ENCODE measurements at places on chromosomes 1 and 21.
A peak's percentile ranks its signal among the peaks of the same experiment; 100 is the strongest.

- no peak for DNase-seq
Observed at GRCh38 chr21:42533306-42533962, 19.8 kb downstream of the SLC37A1 start.

- no peak for DNase-seq
Observed at GRCh38 chr1:6827630-6828165, 42.4 kb downstream of the CAMTA1 start.

DNA sequence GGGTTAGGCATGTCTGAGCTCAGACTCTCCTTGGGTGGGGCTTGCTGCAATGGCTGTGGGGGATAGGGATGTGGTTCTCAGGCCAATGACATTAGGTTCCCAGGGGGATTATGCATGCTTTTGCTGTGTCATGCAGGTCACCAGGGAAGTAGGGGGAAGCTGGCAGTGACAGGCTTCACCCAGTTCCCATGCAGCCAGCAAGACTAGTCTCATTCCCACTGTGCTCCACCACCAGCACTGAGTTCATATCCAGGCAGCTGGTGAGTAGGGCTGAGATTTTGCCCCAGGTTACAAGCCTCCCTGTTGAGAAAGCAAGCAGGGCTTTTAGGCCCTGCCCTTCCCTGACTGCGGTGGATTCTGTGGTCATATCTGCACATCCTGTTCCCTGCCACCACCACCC, 32.1 kb upstream of the PLA2G5 start:
- no peak for DNase-seq

DNA sequence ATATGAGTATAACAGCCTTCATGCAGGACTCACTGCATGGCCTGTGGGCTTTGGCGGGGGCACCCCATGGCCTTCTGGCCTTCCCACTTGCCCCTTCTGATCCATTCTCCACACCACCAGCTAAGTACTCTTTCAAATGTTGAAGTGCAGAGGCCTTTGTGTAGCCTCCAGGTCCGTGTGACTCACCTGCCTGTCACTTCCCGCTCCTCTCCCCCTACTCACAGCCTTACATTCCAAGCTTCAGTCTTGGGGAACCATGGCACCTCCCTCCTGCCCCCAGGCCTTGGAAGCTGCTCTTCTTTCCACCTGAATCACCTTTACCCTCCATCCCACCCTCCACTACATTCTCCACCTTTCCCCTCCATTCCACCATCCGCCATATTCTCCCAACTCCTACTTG, 69.6 kb downstream of the PGM1 start:
- DNase-seq = no peak

GRCh38 chr1:186429017-186429416, 31.9 kb downstream of the PDC start:
- no peak for DNase-seq

- DNase-seq = no peak
Observed at GRCh38 chr1:182293119-182293589, 98.4 kb downstream of the GLUL start.

- DNase-seq = peak; percentile 51
Observed at GRCh38 chr1:153677718-153678518, 570 bp upstream of the NPR1 start.

- DNase-seq = peak; percentile 69
Observed at GRCh38 chr1:230501849-230502248, 75.7 kb upstream of the PGBD5 start.

DNA sequence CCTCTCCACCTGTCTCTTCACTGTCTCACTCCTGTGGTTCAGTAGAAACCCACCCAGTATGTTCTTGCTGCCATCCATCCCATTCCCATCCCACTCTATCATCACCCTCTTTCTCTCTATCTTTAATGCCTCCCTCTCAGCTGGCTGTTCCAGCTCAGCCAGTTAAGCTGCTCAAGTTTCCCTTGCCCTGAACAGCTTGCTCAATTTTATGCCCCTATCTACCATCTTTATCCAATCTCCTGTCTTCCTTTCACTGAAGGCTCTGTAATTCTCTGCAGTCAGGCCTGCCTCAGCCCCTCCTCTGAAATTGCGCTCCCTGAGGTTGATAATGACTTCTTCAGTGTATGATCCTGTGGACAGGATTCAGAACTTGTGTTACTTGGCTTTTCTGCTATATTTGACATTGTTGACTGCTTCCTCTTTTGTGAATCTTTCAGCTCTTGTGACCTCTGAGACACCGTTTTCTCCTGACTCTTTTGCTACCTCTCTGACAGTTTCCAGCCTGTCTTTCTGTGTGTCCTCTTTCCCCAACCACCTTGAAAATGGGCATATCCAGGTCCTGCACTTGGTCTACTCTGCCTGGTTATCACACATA, 13.9 kb upstream of the BCAR3 start:
- no peak for DNase-seq

- DNase-seq = peak; percentile 77
Observed at GRCh38 chr1:15501208-15502032, 22.6 kb downstream of the CASP9 start.

DNA sequence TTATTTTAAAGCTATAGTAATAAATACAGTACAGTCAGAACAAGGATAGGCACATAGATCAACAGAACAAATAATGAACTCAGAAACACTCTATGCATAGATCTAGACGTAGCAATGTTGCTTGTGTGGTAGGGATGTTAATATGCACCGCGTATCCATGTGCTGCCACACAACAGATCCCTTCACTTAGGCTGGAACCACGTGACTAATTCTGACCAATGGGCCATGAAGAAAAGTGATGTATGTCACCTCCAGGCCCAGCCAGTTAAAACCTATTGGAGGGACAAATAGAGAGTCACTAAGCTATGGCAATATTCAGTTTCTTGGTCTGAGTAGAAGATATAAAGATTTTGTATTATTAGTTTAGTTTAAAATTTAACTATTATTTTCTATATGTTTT, 91.4 kb downstream of the ADAMTS1 start:
- no peak for DNase-seq

- DNase-seq = no peak
Observed at GRCh38 chr1:30928171-30928570, 19.6 kb upstream of the SDC3 start.

DNA sequence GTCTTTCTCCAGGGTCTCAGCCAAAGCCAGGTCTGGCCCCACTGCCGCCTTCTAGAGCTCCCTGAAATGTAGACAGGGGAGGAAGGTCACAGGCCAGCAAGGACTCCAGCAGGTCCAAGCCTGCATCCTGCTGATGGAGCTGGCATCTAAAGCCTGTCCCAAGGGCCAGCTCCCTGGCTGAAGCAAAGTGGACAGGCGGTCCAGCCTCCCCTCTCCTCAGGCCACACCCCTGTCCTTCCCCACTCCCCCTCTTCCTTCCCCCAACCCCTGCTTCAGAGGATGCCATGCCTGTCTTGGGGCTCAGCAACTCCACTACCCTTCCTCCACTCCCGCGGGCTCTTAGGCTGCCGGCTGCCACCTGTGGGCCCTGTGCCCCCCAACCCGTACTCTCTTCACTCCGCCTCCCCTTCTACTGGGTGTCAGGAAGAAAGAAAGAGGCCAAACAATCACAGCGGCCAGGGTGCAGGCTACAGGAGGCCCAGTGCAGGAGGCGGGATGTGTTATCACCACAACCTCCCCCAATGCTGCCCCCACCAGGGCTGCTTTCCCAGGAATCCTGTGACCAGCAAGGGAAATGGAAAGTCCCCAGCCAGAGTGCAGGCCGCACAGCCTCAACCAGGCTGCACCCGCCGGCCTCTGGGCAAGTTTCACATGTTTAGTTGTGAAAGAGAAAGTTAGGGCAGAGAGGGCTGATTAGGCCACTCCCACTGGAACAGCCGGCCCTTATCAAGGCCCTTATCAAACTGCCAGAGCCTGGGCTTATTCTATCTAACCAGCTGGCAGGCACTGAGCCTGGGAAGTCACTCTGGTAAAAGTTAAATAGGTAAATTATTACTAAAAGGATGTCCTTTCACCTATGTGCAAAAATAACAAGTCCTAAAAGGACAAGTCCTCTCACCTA, 34.1 kb downstream of the ACOT7 start:
- peak; percentile 91 for DNase-seq

- peak; percentile 70 for DNase-seq
Observed at GRCh38 chr1:145871994-145872924, 13.4 kb upstream of the PIAS3 start.

DNA sequence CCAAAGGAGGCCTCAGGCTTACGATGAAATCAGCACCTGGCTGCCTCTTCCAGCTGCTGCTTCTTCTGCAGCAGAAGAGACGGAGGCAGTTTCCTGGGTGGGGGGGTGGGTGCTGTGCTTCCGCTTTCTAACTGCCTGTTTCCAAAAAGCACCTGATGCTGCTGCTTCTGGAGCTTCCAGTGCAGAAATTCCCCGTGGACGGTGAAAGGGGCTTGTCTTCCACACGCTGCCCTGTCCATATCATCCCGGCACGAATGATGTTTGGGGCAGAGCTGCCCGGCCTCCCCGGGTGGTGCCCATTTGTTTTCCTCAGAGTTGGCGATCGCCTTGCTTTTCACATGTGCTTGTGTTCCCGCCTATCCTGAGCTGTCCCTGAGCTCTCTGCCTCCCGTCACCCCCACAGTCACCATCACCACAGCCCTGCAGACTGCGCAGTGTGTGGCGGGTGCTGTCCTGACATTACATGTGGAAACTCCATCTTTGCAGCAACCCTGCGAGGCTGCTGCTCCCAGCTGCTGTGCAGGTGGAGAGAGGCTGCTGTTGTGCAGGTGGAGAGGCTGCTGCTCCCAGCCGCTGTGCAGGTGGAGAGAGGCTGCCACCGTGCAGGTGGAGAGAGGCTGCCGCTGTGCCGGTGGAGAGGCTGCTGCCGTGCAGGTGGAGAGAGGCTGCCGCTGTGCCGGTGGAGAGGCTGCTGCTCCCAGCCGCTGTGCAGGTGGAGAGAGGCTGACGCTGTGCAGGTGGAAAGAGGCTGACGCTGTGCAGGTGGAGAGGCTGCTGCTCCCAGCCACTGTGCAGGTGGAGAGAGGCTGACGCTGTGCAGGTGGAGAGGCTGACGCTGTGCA, 1.8 kb downstream of the TTLL10 start:
- no peak for DNase-seq

DNA sequence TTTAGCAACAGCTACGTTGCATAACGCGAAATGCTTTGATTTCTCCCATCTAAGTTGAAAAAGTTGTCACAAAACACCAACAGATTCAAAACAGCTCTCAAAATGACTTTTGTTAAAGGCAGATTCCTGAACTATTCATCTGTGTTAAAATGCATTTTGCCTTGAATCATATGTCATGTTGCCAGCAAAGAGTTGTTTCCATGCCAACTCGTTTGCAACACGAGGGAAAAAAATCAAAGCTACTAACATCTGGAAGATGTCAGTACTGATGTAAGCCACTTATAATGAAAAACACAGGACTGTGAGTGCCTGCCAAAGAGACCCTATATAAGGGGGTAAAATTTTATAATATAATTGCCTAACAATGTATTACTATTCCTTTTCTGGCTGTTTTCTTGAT, 182.7 kb upstream of the PTBP2 start:
- no peak for DNase-seq

DNA sequence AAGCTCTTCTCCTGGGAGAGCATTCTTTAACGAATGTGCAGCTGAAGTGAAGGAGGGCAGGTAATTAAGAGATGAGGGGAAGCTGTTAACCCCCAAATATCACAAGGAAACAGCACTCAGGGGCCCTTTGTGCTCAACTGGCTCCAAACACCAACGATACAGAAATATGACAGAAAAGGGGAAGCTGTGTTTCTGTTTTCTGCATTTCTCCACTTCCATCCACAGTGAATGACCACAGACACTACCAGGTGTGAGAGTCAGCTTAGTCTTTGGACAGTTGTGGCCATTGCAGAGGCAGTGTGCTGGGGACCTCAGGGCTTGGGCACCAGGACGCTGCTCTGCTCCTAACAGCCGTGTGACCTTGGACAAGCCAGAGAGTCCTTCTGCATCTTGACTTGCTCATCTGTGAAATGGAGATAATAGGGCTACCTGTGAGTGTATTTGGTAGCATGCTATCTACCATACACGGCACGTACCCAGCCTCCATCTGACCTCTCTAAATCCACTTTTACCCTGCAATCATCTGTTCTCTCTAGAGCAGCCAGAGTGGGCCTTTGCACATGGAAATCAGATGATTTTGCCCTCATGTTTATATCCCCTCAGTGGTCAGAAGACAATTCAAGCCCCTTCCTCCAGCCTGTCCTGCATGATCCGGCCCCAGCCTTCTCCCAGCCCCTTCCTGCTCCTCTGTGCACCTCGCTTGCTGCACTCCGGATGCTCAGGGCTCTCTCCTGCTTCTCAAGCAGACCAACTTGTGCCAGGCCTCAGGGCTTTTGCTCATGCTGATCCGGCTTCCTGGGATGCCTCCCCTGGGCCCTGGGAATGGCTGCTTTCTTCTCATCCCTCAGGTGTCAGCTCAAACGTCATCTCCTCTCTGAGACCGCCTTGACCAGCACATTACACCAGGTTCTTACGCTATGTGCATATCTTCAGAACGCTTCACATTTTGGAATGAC, 4.7 kb upstream of the TINAGL1 start:
- no peak for DNase-seq

- peak; percentile 34 for DNase-seq
Observed at GRCh38 chr21:25638660-25639550, at the start of gene JAM2. Gene JAM2, plus strand, starts transcription at chr21:25639258. Its CDS starts 564 bp downstream, at chr21:25639822.

- no peak for DNase-seq
Observed at GRCh38 chr1:119133987-119134386, 6.5 kb downstream of the WARS2 start.

DNA sequence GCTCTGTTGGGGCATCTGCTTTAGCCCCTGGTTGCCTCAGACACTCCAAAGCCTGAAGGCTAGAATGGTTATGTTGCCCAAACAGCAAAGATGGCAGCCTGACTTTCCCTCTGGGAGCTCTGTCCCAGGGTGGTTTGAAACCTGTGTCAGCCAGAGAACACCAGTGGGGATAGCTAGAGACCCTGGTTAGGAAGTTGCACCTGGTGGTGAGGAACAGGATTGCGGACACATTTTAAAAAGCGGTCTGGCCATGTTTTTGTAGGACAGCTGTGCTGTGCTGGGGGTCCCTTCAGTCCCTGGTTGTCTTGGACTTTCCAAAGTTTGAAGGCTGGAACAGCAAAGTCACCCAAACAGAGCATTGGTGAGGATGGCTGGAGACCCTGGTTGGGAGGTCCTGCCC, 87.8 kb downstream of the DNM3 start:
- DNase-seq = no peak

- DNase-seq = peak; percentile 94
Observed at GRCh38 chr1:40665335-40666171, at the start of gene RIMS3. Gene RIMS3, minus strand, starts transcription at chr1:40665682. Its CDS starts 23,757 bp downstream, at chr1:40641925.

DNA sequence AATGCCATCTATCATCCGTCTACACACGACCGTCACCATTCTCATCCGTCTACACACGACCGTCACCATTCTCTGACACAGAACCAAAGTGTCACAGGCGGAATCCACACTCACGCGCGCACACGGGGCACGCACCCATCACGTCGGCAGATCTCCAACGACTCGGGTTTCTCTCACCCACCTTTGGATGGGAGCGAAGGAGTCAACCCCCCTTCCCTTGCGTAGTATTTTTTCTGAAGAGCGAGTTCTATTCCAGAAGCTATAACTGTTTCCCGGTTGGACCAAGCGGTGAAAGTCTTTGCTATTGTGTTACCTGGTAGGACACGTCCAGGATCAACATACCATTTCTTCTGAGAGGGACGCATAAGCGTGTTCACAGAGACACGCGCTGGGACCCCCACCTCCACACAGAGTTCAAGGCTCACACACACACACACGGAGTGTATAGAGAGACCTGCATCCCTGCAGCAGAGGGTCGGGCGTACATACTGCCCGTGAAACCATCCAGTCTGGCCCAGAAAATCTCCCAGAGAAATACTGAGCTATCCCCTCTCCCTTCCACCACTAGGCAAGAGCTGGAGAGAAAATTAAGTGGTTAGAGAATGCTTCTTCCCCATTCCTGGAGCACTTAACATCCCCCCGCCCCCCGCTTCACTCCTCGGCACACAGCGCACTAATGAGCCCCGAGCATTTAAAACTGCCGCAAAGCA, 741 bp downstream of the DUSP10 start:
- DNase-seq = peak; percentile 52
